NB4 (cell line): ENCODE measurements at places on chromosomes 7 and 10.

DNA sequence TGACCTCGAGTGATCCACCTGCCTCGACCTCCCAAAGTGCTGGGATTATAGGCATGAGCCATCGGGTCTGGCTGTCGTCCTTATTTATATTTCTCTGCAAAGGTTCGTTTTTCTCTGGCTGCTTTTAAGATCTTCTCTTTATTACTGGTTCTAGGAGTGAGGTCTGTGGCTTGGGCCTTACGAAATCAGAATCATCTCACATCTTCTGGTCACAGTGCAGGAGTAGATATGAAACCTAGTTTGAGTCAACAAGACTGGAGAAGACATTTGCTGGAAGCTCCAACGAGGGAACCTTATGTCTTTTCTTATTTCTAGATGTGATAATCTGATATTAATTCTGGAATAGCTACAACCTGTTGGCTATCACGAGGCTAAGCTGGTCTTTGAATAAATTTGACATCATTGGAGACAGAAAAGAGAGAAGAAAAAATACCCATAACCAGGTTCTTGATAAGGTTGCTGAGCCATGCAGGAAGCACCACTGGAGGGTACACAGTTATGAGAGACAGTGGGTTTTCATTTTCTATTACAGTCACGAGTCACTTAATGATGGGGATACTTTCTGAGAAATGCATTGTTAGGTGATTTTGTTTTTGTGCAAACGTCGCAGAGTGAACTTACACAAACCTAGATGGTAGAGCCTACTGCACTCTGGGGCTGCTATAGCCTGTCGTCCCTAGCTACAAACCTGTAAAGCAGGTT is 25.6 kb upstream of the IL15RA start:
- DNase-seq: peak; percentile 60

DNA sequence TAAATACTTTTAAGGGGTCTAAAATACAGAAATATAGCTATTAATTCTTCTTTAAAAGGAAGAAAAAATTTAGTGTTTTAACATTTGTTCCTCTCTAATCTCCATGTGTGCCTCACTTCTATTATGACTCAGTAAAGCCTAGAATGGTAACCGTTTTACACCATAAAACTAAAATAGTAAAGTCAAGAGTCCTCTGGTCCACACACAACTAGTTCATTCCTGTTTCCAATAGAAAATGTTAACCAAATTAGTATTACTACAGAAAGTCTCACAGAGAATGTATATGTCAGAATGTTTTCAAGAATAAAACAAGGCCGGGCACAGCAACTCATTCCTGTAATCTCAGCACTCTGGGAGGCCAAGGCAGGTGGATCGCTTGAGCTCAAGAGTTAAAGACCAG is 55.8 kb downstream of the CNOT4 start:
- DNase-seq: no peak

GRCh38 chr10:85578860-85579259 is 787.7 kb downstream of the GRID1 start:
- no peak for DNase-seq

- peak; percentile 8 for DNase-seq
These were observed 375.2 kb downstream of the RPS24 start for GRCh38 chr10:78408671-78409472.

- no peak for DNase-seq
These were observed 399.7 kb downstream of the REEP3 start for GRCh38 chr10:63920926-63921325.

- no peak for DNase-seq
These were observed 57.9 kb upstream of the FAM133B start for GRCh38 chr7:92648067-92648466.

- DNase-seq: peak; percentile 43
These were observed 27.8 kb downstream of the STN1 start for GRCh38 chr10:103890194-103890658.

DNA sequence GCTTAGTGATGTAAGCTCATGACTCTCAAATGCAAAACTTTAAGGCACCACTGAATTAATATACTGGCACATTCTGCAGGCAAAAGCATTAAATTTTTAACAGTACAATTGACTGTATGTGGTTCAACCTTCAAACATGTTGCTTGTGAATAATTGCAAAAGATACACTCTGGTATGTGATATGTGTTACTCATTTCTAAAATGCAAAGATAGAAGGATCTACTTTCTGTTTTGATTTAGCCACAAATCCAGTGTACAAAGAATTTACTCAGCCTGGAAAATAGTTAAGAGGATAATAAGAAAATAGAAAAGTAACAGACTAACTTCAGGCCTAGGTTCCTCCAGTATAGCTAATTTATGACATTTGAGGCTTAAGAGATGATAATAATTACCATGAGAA is 66.6 kb upstream of the NOBOX start:
- DNase-seq: no peak

- no peak for DNase-seq
These were observed 9.6 kb downstream of the TPK1 start for GRCh38 chr7:144826208-144826607.

DNA sequence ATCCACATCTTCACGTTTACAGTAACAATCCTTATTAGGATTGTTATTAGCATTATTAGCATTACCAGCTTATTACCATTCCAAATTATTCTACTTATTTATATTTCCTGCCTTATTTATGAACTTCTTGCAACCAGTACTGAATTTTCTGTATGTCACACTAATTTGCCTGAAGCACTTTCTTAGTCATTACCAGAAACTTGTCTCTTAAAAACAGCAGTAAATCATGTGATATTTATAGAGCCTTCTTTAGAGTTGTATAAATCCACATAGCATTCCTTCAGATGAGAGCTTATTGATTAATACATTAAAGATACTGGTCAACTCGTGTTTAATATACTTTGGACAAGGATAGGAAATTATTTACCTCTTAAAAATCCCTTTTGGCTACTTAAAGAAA is 618.6 kb downstream of the SUGCT start:
- no peak for DNase-seq

DNA sequence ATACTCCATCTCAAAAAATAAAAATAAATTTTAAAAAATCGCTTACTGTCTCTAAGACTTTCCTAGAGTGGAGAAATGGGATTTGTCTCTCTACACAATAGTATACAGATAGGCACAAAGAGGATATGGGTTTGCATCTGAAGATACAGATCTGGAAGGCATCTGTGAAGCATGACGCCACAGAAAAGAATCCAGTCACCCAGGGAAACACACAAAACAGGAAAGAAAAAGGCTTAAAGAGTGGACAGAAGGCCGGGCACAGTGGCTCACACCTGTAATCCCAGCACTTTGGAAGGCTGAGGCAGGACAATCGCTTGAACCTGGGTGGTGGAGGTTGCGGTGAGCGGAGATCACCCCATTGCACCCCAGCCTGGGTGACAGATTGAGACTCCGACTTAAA is 61.3 kb downstream of the SKIDA1 start:
- DNase-seq: no peak

DNA sequence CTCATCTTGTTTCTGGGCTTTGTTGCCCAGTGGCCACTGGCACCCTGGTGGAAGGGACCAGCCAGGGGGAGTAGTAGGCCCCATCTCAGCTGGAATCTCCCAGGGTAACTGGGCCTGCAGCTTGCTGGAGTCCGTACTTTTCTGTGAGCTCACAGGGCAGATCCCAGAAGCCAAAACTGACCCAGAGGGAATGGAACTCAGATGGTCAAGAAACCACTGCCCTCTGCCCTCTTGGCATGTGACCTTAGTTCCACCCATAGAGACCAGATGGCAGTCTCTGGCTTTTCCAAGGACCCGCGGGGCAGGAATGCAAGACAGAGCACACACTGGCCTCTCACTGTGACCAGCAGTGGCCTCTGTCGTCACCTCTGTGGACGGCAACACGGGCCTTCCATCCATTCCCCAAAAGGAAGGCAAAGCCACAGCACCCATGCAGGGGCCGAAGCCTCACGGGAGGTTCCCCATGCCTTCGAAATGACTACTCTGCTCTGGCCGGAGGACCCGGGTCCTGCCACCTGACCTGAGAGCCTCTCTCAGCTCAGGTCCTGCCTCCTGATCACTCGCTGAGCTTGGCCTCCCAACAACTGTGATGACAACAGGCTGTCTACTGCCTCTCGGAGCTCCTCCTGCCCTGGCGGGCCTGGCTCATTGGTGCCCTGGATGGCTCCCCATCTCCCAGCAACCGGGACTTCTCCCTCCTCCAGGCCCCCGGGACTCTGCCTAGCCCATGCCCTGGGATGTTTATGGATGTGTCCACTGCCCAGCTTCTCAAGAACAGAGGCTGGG is 29.9 kb downstream of the MYL10 start:
- no peak for DNase-seq

- DNase-seq: no peak
These were observed 191.7 kb upstream of the IMMP2L start for GRCh38 chr7:111753968-111754367.

DNA sequence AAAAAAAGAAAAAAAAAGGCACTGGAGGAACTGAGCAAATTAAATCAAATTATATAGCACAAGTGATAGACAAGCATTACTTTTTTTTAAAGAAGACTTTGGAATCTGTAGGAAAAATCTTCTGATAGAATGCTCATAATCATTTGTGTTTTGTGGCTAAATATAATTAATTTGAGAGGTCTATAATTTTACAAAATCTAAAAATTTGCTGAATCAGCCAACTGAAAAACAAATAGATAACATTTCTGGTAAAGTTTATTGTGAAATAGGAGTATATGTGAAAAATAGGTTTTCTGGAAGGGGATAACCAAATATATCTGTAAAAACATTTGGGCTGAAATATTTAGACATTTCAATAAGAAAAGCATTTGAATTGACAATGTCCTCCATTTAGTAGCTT is 844.9 kb upstream of the COBL start:
- no peak for DNase-seq

DNA sequence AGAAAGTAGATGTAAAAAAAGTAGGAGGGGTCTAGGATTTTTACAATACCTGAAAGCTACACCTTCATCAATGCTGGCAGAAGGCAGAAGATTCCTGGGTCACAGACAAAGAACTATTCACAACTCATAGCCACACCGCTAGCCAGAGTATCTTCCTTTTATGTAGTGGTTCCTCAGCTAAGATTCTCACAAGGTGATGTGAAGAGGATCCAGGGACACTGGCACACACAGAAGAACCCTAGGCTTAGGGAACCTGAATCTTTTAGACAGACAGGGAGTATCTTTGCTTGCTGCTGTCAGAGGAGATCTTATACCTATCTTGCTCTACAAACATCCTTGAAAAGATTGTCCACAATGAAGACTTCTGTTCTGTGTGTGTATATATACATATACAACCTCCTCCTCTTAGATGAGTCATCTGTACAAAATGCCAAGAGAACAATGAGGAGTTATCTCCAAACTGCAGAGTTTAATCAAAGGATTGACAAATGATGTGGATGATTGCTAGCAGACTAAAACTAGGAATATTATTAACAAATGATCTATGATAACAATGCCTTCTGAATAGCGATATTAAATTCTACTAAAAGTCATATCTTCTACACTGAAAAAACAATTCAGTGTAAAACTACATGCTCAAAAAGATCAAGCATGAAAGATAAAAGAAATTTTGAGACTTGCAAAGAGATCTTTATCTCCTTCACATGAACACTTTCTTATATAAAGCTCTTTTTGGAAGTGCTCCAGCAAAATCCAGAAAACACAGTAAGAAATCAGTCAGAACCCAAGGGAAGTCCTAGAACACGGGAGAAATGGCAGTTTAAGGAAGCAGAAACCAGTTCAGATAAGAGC is 409.3 kb downstream of the PARD3 start:
- DNase-seq: no peak
